NCI-H774 (cell line): ENCODE measurements at places on chromosomes 3 and 15.

GRCh38 chr3:14725564-14726440, 50.9 kb downstream of the C3orf20 start:
- DNase-seq: no peak

- DNase-seq: no peak
Observed at GRCh38 chr15:90991587-90992285, 2.6 kb downstream of the PRC1 start.

GRCh38 chr15:69789648-69790393, 307.9 kb downstream of the TLE3 start:
- no peak for DNase-seq

- no peak for DNase-seq
Observed at GRCh38 chr3:30666572-30667279, 60.3 kb downstream of the TGFBR2 start.

DNA sequence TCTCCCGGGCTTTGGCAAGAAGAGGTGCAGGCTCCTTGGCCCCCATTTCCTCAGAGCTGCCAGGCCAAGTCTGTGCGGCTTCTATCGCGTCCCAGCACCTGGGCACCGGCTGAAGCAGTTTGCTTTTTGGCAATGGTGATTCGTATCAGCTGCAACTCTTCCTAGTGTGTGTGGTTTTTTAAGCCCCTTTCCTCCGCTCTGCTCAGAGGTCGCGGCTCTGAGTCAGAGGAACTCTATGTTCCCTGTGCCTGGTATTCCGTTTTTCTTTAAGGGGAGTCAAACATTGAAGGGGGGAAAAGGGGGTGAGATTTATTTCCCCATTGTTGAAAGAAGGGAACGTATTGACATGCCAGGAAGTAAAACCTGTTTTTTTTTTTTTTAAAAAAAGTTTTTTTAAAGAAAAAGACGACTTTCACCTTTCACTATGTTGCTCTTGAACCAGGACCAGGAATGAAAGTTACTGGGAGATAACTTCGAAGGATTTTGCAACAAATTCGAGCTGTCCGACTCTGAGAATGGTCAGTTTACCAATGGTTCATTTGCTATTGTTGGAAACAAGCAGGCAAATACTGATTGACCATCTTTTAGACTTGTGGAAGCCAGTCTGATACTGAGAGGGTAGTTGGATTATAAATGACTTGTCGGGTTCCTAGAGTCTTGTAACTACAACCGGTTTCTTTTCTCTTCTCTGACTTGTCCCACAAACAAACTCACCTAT, 1.1 kb downstream of the ARMC8 start:
- DNase-seq: no peak

- no peak for DNase-seq
Observed at GRCh38 chr3:116253511-116253910, 191.8 kb downstream of the LSAMP start.
